ENCODE measurements at places on chromosomes 3 and 15.

GRCh38 chr15:94682171-94682570, 450.8 kb downstream of the MCTP2 start:
- DNase-seq, result no peak

DNA sequence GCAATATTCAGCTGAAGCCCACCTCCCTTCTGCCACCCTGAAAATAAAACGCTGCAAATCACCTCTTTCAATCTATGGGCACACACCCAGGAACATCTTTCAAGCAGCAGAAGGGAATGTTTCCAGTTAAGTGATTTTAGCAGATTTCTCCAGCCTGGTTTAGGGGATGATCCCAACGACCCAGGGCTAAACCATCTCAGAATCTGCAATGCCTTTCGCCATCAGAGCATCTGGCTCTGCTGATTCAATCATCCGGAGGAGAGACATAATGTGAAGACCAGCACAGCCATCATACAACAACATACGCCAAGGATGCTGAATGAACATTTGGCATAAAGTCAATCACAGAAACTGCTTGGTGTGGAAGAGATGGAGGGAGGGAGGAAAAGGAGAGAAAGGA, 15.5 kb upstream of the LRRN1 start:
- no peak for DNase-seq

DNA sequence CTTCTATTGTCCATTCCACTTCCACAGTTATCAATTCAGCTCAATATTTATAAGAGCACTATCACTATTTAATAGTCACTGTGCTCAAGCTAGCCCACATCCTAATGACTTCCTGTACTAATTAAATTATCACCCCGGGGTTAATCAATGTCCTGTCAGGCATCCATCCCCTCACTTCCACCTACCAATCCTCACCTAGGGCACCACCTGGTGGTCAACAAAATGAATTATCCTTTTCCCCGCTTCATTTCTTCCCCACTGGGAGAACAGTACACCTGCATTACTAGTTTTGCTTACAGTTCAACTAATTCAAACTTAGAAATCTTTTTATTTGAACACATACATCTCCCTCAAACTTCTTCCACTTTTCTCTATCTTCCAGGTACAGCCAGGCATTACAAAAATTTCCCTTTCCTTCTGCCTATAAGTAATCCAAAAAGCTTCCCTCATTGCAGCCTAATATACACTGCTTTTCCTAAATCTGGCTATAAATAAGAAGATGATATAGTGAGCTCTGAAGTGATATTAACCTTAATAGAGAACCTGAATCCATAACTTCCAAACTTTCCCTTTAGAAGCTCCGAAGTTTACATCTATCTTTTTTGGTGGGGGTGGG, 68.5 kb downstream of the TMCC1 start:
- DNase-seq, result no peak

DNA sequence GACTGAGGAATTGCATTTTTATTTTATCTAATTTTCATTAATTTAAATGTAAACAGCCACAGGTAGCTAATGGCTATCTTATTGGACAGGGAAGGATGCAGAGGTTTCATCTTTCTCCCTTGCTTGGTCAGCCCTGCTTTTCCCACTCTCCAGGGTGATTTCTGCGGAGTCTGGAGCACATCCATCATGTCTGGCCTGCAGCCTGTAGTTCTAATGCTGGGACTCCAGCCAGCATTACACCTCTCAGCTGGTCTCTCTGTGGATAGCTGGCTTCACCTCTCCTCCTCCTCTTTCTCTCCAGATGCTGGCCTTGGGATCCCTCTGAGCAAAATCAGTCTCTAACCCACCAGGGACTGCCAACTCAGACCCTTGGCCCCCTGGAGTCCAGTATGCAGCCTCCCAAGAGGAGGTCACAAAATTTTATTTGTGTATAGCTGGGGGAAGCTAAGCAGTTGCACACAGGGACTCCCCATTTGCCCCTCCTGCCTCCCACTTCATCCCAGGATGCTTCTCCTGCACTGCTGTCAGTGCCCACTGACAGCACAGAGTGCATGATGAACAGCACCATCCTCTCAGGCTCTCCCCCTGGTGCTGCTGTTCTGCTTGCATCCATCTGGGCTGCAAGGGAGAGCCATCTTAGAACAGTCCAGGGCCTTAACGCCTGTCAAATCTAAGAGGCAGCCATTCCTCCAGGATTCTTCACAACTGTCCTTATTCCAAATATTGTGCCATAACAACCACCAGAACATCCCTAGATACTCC, 1.7 kb downstream of the BFSP2 start:
- DNase-seq, result no peak

DNA sequence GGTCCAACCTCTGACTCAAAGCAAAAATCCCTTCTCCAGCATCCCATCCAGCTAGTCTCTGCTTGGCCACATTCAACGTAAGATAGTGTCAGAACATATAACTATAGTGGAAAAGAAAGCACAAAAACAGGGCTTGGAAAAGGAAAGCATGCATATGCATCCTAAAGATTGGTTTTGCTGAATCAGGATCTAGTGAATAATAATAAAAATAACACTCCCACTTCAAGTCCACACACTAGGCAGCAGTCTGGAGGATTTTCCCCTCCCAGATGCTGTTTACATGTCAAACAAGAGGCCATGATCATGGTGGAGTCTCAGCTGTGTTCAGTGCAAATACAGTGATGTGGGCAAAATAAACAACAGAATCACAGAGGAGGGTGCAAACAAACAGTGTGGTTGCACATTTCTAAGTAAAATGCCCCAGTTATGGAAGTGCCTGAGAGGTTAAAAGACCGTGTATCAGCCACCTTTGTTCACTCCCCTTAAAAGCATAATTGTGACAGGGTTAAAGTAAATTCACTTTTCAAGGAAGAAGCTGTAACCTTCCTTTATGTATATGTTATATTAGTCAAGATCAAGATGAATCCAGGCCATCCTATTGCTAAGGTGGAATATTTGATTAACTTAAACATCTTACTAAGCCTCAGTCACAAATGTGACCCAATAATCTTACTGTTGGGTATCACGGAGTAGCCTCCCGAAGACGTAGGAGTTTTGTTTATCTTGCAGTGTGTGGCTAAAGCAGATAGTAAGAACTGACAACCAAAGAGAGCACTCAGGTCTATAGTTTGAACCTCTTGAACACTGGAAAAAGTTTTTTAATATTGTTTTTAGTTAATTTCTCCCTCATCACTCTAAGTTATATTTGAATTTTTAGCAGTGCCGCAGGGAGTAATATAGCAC, 424.5 kb downstream of the SOX2 start:
- DNase-seq, result no peak

GRCh38 chr3:140822401-140823047, 119.1 kb upstream of the SLC25A36 start:
- no peak for DNase-seq

GRCh38 chr3:57949344-57949743, 58.9 kb upstream of the FLNB start:
- DNase-seq, result no peak

DNA sequence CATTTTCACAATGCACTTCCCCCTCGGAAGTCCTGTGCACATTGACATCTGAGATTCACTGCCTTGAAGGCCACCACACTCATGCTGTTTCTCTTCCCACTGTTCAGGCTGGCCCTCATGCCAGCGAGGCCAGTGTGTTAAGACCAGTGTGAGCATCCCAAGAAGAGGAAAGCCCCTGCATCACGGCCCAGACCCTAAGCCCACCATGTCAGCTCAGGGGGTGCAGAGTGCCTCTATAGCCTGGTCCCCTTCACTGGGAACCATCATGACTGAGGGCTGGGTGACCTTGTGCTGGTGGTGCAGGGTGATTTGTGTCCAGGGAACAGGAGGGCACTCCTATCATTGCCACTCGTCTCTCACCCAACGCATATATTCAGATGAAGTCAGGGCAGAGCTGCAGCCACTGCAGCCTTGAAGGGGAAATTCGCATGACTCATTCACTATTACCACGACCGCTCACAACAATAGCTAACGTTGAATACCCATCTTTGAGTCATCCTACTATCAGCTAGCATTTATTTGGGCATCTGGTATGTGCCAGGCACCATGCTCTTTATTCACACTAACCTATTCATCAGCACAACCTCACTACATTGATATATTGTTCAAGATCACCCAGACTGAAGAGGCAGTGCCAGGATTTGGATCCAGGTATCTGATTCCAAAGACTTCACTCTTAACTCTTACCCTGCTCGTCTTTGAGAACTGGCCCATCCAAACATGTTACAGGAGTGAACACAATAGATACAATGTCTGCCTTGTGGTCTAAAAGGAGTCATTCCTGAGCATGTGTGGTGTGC, 58.8 kb upstream of the SLC6A11 start:
- no peak for DNase-seq

DNA sequence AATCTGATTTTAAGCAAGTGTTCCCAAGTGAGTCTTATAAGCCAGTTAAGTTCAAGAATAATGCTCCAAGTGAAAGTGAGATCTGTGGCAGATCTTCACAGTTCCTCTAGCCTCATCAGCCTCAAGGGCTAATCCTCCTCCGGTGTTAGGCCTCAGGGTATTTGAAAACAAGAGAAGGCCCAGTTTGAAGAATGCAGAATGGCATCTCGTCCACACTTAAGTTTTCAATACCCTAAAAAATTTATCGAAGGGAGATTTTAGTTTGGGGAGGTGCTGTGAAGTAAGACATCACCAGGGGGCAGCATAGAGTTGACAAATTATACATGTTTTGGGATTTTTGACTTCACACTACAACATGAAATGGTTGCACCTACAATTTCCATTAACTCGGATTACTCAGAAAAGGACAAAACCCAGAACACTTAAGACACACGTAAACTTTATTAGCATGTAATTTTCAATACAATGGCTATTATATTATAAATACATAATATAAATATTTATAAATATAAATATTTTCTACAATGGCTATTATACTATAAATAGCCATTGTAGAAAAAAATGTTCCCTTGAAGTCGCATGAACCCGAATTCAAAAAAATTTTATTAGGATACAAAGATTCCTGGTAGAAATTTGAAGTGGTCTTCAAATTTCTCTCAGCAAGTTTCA, 2.3 kb upstream of the TMEM266 start:
- DNase-seq, result no peak

DNA sequence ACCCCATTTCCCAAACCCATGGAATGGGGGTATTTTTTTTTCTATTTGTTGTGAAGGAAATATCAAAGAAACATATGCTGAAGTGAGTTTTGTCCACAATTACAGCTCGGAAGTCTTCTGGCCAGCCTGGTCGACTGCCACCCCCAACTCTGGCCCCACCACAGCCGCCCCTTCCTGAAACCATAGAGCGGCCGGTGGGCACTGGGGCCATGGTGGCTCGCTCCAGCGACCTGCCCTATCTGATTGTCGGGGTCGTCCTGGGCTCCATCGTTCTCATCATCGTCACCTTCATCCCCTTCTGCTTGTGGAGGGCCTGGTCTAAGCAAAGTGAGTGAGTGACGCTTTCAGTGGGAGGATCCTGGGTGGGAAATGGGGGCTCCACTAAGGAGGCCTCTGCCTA, 71.9 kb downstream of the BOC start:
- DNase-seq, result no peak

- DNase-seq, result no peak
Observed at GRCh38 chr3:177333533-177334520, 136.5 kb upstream of the TBL1XR1 start.

DNA sequence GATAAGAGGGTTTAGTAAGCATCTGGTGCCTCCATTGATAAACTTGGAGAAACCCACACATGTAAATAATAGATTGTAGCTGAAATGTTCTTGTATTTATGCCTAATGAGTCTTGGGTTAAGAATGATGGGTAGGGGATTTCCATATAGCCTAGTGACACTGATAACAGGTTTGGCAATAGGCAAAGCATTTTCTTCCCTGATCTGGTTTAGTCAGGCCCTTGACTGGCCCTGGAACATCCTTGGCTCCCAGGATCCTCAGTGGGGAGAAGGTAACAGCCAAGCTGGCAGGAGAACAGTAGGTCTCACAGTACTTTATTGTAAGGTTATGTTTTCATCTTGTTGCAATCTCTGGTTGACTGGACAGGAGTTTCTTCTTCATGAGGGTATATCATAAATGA, 228.4 kb downstream of the DIPK2A start:
- DNase-seq, result no peak

GRCh38 chr3:86982883-86983282, 8.1 kb downstream of the VGLL3 start:
- DNase-seq, result no peak

GRCh38 chr3:79067734-79068133, 700.1 kb downstream of the ROBO1 start:
- DNase-seq, result no peak

- DNase-seq, result no peak
Observed at GRCh38 chr3:120469882-120470301, 19.1 kb upstream of the FSTL1 start.

DNA sequence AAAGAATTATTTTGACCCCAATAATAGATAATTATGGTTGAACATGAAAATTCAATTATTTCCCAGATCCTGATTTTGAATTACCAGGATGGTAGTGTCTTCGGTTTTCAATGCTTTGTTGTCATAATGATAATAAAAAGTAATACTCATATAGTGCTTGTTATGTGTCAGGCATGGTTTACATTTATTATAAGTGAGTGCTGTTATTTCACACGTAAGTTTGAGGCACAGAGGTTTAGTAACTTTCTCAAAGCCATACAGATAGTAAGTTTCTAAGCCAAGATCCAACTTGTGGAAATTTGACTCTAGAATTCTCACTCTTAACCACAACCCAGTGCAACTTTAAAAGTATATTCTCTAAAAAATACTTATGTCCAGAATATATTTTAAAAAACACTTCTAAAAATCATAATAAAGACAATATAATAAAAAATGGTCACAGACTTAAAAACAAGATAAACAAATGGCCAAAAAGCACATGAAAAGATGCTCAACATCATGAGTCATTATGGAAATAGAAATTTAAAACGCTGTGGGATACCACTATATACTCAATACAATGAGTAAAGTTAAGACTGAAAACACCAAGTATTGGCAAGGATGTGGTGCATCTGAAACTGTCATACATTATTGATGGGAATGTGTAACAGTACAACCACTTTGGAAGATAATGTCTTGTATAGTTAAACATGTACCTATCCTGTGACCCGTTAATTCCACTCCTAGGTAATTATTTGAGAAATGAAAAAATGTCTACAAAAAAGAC, 45.2 kb downstream of the SPRED1 start:
- no peak for DNase-seq

DNA sequence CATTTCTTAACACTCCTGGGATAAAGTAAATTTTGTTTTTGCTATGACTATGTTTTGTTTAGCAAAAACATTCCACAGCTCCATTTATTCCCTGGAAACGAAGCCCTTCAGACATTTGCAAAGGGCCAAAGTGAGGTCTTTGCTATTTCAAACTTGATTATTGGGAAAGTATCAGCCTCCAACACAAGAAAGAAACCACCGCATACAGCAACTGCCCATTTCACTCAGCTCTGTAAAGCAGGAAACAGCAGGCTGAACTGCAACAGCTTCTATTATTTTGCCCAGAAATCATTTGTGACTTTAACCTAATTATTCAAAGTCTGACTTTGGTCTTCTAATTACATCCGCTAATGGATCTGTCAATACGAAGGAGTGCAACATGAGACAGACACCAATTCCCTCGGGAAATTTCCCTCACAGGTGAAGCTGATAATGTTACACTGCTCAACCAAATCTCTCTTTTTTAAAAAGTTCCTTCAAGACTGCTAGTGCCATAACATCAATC, 72.1 kb downstream of the RFTN1 start:
- no peak for DNase-seq
